ENCODE measurements at places on chromosomes 5 and 9.

DNA sequence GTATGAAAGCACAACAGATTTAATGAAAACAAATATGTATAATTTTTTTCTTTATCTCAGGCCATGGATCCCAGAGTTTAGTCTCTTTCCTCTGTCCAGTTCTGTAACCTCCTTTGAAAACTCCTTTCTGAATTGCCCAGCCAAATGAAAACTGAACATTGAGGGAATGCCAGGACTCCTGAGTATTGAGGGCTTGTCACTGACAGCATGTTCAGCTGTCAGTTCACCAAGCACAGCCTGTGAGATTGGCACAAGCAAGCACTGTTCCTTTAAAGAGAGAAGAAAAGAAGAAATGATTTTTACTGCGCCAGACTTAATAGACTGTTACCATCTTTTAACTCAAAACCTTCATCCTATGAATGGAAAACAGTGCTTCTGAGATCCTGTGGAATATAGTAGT is 27.3 kb downstream of the TTC1 start:
- DNase-seq = no peak

DNA sequence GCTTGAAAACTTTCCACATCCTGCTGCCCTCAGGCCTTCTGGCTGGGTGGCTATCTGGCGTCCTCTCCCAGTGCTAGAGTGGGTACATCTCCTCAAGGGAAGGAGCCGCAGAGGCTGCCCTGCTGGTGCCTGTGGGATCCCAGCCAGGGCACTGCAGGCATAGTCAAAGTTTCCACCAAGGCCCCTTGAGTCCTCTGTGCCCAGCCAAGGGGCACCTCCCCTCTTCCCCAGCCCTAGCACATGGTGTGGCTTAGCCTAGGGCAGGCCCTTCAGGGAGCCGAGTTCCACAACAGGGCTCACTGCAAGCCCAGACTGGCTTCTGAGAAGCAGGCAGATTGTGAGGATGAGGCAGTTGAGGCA is 103.2 kb downstream of the RGS3 start:
- no peak for DNase-seq

DNA sequence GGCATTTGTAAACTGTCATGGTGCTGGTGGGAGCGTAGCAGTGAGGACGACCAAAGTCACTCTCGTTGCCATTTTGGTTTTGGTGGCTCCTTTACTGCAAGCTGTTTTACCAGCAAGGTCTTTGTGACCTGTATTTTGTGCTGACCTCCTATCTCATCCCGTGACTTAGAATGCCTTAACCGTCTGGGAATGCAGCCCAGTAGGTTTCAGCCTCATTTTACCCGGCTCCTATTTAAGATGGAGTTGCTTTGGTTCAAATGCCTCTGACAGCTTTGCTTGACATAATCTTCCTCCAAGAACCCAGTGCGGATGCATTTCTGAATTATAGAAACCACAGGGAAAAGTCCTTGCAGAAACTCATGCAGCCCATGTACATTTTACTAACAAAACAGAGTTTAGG is 3.9 kb upstream of the RASGRF2 start:
- DNase-seq = no peak

DNA sequence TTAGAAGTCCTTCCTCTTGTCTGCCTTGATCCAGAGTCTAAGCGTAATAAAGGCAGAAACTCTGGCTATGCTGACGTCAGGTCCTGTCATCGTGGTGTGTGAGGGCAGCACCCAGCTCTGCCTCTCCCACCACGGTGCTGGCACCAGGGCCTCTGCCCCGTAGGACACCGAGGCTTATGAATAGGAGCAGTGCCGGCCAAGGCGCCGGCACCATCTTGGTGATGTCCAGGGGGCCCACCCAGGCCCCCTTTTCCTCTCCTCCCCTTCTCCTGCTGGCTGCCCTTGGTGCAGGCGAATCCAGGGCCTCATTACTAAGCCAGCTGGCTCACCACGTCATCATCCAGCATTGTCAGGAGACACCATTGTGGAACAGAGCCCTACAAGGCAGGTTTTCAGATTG is 252.3 kb downstream of the FANCC start:
- no peak for DNase-seq

GRCh38 chr9:91847581-91848091 is 102.4 kb downstream of the ROR2 start:
- no peak for DNase-seq

DNA sequence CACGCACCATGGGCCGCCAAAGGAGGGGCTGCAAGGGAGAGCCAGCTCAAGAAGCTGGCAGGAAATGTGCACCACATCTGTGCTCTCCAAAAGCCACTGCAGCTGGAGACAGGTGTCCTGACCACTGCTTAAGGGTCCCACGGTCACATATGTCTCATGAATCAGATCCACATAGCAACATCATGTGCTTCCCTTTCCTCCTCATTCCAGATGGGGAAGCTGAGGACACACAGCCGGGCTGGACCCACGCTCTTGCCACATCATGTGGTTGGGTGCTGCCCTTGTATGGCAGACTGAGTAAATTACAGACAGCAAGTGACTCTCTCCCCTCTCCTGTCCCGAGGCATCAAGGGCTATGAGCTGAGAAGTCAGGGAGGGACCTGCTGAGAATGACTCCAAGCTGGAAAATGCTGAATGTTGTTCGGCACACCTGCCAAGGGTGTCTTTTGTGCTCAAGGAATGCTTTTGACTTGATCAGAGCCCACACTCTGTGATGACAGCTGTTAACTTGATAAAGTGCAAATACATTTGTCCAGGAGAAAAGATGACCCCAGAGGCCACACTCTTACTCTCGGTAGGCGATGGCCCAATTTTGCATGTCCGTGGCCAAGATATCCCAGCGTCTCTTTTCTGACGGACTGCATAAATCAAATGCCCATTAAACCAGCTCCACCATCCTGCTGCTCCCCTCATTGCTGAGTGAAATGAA is 58.2 kb downstream of the NSUN2 start:
- no peak for DNase-seq

DNA sequence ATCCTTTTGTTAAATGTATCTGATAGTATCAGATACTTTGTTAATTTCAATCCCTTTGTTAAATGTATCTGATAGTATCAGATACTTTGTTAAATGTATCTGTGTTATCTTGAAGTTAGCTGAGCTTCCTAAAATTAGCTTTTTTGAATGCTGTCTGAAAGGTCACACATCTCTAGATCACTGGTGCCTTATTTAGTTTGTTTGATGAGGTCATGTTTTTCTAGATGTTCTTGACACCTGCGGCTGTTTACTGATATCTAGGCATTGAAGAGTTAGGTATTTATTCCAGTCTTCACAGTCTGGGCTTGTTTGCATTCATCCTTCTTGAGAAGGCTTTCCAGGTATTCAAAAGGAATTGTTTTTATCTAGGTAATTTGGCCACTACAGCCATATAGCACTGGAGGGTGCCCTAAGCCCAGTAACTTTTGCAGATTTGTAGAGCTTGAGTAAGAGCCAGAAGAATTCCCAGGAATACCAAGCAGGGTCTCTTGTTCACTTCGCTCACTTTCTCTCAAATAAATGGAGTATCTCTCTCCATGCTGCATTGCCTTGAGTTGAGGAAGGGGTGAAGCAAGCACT is 435.4 kb upstream of the GRAMD2B start:
- DNase-seq = no peak

DNA sequence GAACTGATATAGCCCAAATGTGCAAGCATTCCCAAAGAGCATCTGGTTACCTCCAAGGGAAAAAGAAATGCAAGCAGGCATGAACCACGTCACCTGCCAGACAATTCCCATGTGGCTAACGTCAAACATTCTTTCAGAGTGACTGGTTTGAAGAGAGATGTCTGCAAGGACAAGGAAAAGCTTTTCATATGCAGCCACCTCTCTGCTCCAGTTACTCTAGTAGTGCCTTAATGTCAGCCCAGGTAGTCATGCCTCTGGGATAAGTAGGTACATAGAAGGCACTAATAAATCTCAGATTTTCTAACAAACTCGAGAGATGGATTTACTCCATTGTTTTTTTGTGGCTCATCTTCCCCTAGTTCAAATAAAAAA is 96.8 kb upstream of the IFNK start:
- no peak for DNase-seq

GRCh38 chr5:57082441-57083067 is 91.3 kb upstream of the GPBP1 start:
- DNase-seq = no peak

GRCh38 chr9:89538871-89539270 is 41.0 kb upstream of the SEMA4D start:
- DNase-seq = no peak

GRCh38 chr5:178826216-178826615 is 33.5 kb upstream of the ZNF354B start:
- DNase-seq = no peak

DNA sequence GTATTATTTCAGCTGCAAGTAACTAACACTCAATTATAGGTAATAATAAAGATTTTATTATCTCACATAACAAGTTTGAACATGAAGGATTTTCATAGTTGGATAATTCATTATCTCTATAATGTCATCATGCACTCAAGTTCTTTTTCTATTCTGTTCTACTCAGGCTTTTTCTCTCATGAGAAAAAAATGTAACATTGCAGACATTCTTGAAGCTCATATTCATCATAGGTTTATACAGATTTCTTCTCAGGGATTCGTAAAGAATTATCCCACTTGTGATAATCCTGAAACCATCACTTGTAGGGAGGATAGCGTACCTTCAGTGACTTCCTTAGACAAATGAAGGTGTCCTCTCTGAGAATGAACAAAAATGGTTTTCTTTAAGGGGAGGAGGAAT is 150.3 kb downstream of the XRCC4 start:
- DNase-seq = no peak

DNA sequence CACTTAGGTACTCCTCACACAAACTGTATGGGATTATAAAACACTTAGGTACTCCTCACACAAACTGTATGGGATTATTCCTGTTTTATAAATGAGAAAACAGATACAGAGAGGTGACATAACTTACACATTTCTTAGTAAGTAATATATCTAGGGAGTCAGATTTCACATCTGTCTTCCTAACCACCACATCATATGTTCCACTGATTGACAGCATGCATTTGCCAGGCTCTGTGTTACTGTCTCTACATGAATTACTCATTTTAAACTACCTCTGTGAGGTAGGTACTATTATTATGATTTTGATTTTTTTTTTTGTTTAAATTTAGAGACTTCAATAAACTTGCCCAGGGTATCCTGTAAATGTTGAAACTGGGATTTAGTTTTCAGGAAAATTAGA is 232.7 kb downstream of the CCDC171 start:
- DNase-seq = no peak

DNA sequence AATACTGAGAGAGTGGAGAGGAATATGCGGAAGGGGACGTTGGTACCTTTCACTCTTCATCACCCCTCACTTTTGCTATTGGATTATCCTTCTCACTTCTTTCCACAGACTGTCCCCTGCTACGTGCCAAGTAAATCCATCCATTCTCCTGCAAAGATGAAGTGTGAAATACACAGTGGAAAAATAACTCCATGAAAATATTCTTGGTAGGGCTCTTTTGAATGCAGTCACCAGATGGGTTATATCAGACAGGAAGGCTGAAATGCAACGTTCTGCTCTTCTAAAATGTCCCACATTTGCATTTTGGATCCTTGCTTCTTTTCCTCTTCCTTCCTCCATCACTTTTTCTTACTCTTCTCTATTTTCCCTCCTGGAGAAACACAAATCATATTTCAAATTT is 510.3 kb upstream of the CLINT1 start:
- DNase-seq = no peak

GRCh38 chr5:127643607-127644006 is 5.3 kb upstream of the CTXN3 start:
- no peak for DNase-seq

GRCh38 chr5:69152731-69153130 is 14.2 kb upstream of the CCNB1 start:
- no peak for DNase-seq

DNA sequence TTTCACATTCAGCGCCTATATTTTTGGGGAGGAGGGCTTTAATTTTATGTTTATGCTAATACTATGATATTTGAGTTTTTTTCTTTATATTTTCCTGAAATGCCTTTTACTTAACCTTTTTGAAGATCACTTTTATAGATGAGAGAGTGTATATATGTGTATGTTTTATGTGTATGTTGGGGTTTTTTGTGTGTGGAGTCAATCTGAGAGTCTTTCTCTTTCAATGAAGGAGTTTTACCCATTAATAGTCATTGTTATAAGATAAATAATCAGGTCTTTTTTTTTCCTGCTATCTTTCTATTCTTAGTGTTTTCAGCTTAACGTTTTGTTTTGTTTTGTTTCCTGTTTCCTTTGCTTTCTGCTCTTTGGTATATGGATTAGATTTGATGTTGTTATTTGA is 112.2 kb downstream of the TEX10 start:
- DNase-seq = no peak

- no peak for DNase-seq
Observed at GRCh38 chr9:114051706-114052105, 26.4 kb downstream of the AMBP start.

- no peak for DNase-seq
Observed at GRCh38 chr5:137837491-137838394, 29.9 kb upstream of the MYOT start.

DNA sequence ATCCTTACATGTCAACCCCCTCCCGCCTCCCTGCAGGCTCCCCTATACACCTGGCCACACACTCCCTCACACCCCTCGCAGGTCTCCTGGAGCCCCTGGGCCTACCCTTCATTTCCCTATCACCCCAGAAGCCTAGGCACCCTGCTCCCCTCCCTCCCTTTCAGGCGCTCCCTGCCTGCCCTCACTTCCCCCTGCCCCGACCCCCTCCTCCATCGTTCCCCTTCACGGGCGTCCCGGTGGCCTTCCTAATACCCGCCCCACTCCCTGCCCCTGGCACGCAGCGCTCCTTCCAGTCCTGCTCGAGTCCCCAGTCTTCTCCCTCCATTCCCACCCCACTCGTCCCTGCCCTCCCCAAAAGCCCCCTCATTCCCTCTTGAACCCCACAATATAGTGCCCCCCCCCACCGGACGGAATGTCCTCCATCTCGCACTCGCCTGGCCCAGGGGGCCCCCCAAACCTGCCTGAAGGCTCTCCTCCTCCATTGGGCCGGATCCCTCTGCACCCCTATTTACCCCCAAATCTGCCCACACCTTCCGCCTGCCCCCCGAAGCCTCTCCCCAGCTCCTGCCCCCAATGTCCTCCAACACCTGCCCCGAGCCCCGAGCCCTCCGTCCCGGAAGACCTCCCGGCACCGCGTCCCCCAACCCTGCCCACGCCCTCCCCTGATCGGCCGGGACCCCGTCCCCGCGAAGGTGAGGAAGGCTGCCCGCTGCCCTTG is 746 bp downstream of the STRBP start:
- no peak for DNase-seq

Measured in stimulated activated CD8-positive, alpha-beta memory T cell treated with anti-CD3 and anti-CD28 coated beads, Interleukin-15, amount 100 ng/mL, for 4 hours (primary cell).